Stimulated activated CD8-positive, alpha-beta memory T cell treated with anti-CD3 and anti-CD28 coated beads, Interleukin-15, amount 100 ng/mL, for 4 hours (primary cell): ENCODE measurements at places on chromosomes 4 and X.

DNA sequence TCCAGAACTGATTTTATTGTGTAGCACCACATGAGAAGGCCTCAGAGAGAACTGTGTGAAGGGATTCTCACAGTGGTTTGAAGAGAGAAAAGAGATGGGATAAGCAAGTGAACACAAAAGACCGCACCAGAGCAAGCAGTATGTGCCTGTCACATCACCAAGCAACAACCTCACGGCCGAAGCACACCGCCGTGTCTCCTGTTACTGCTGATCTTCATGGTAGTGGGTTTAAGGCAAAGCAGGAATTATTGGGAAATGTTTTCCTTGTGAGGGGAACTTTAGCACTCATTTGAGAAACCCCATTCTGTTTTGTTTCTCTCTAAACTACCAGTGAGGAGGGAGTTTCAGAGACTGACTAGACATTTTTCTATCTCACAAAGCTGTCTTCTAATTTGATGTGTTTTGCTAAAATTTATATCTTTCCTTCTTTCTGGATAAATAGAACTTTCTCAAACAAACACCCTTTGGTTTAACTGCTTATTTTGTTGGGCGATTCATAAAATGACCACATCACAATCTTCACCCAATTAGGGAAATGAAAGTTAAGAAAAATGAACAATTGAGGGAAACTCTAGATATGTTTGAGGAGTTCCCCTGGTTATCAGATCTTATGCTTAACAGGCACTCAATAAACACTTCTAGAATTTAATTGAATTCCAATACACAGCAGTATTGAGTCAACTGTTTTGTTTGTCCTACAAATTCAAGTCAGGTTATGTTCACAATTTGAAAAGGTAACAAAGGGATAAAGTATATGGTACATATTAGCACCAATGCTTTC, 16.5 kb downstream of the SH3KBP1 start:
- DNase-seq: no peak

DNA sequence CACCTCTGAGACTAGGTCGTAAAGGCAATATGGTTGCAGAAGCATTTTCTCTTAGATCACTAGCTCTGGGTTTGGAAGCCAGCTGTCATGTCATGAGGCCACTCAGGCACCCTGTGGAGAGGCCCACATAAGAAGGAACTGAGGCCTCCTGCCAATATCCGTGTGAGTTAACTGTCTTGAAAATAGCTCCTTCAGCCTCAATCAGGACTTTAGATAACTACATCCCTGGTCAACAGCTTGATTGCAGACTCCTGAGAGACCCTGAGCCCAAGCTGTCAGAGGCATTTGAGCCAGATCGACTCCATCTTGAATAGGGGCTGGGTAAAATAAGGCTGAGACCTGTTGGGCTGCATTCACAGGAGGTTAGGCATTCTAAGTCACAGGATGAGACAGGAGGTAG, 15.1 kb upstream of the REPS2 start:
- no peak for DNase-seq

DNA sequence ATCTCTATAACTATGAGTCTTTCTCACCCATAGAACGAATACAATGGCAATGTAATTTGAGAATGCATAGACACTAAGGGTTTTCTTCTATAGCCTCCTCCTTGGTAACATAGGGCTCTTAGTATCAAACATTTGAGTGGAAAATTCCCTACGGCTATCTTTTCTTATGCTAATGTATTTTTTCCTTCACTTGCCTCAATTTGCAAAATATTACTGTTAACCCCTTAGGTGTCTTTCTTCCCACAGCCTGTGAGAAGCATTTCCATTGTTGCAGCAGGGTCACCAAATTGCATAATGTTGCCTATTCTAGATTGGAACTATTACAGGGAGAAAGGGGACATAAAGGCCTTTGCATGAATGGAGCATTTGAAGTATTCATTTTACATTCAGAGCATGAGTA, 140.5 kb upstream of the RAPGEF2 start:
- DNase-seq: no peak

- DNase-seq: no peak
Measured at GRCh38 chr4:87049508-87049907, 114.7 kb downstream of the AFF1 start.

DNA sequence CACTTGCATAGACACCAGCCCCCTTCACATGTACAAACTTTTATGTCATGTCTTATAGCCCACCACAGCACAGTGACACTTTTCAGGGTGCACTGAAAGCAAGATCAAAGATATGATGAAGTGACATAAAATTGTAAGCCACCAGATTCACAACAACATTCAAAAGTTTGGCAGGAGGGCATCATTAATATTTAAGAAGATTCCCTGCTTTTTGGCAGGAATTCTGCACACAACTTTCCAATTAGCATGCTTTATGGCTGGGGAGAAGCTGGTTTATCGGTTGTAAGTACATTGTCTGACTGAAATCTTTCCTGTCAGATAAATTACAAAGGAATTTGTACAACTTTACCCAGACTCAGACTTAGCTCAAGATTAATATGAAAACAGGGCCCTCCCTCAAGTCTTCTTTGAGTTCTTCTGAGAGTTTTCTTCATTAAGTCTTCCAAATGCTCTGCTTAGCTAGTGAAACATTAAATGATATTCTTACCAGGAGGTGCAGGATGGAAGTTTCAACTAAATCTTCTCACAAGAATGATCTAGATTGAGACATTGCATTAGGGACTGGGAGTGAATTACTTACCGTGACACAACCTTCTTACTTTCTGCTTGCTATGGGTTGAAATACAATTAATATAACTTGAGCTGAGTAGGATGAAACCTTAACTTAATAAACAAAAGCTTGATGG, 523.8 kb downstream of the PPARGC1A start:
- no peak for DNase-seq

- DNase-seq: no peak
Measured at GRCh38 chr4:85152480-85152879, 186.0 kb upstream of the WDFY3 start.
